ENCODE measurements at places on chromosomes 5 and 9.

DNA sequence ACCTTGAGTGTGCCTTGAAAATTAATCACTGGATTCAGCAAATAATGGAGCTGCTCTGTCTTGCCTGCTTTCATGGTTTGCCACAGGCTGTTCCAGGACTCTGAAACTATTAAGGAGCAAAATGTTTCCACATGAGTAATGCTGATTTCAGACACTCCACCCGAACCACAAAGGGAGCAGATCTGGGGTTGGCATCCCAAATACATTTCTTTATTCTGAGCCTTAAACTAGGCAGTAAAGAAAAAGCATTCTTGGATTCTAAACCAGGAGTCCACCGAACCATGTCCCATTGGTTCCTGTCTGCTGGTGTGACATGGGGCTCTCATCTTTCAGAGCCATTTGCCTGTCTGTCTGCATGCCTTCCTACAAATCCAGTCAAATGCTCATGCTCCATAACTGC lies 10.1 kb upstream of the C1QTNF3 start:
- no peak for DNase-seq

DNA sequence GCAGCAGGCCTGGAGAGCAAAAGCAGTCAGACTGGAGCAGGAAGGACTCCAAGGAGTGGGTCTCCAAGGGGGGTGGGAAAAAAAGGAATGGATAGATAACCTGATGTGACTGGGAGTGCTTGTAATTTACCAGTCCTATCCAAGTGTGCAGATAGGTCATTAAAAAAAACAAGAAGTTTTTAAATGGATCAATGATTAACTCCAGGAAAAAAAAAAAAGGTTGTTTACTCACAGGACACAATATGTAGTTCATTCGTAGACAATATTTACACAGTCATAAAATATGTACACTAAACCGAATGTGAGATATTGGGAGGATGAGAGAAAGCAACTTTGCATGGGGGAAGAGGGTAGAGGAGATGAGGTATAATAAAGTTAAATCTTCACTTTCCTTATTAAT lies 20.4 kb downstream of the ZBTB5 start:
- DNase-seq, result no peak

GRCh38 chr5:174100490-174100889 lies 55.0 kb downstream of the NSG2 start:
- DNase-seq, result no peak

DNA sequence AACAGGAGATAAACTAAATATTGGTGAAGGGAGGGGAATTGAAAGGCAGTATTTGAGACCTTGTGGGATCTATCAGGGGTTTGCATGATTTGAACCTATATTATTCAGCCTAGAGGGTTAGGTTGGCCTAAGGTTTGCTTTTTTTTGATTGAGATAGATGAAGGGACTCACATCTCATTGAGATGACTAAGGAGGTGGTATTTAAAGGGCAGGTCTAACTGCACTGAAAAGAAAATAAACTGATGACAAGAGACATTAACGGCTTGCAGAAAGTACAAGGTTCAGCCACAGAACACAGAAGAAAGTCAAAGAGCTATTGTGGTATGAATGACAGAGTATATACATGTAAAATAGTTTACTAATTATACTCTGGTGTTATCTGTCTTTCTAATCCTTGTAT lies 412.7 kb downstream of the CDH10 start:
- no peak for DNase-seq

- DNase-seq, result no peak
Measured at GRCh38 chr5:647311-647710, 35.2 kb downstream of the CEP72 start.
